ENCODE measurements at places on chromosomes 3 and 15.

DNA sequence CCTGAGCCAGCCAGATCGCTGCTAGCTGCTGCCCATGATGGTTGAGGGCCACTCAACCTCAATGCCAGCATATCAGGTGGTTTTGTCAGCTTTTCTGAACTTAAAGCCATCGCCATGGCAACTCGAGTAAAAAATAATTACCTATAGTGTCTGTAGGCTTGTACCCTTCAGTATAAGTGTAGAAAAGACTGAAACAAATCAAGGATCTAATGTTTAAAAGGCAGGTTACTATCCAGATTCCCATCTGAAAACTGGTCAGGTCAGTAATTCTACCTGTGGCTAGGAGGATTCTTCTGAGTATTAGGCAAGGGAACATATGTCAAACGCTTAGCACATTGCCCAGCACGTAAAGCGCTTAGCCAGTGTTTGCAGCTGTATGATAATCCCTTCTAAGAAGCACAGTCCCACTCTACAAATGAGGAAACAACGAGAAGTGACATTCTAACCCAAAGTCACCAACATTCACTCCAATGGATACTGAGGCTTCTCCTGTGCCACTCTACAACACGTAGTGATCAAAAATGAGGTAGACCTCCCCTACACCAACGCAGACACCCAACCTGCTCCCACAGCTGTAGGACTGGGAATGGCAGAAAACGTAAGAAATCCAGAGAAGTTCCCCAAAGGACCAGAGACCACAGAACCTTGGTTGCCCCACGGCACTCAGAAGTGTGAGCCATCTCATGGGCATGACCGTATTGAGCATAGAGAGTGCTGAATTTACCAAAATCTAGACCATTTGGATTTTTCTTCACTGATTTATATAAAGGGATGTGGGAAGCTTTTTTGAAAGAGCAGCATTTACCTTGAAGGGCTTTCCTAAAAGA, 55.3 kb downstream of the SLTM start:
- DNase-seq: no peak

- DNase-seq: no peak
Observed at GRCh38 chr3:58037141-58037910, 29.1 kb downstream of the FLNB start.

DNA sequence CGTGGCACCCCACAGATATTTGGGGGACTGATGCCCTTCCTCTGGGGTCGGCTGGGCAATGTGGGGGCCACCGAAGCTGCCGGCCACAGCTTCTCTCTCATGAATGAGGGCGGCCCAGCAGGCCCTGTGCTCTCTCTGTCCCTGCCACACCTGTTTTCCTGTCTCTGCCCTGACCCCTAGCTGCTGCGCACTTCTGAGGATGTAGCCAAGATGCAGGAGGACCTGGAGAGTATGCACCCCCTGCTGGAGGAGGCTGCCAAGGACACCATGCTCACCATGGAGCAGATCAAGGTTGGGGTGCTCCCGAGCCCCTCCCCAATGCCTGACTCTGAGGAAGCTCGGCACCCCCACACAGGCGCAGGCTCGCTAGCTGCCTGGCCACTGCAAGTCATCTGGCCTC, 59.7 kb downstream of the SEMA3G start:
- peak; percentile 82 for DNase-seq

DNA sequence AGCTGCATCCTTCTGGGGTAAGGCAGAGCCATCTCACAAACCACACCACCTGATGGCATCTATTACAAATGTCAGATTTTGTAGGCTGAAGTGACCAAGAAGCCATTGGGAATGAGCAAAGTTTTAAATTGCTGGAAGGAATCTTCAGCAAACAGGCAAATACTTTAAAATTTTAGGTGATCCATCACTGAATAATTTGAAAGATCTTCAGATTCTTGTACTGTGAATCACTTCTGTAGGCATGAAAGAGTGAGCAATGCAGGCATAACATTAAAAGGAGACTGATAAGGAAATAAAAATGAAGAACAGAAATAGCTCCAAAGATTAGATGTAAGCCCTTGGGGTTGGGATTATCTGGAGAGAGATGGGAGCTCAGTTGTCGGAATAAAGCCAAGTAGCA, 36.0 kb upstream of the ALDH1L1 start:
- DNase-seq: no peak

- DNase-seq: no peak
Observed at GRCh38 chr3:43048470-43048869, 57.4 kb downstream of the POMGNT2 start.

DNA sequence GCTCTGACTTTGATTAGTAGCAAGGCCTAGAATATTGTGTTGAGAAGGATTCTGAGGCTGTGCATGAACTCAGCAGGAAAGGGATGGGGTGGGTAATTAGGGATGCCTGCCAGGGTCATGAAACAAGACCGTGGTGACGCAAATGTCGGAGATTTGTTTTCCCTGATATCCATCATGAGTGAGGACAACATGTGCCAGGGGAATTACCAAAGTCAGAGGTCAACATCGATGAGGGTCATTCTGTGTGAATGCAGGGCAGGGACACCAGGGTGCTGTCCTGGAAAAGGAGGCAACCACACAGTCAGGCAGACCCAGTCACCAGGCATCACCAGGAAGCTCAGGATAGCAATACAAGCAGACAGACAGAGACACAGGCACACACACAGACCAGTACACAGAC, 52.2 kb downstream of the SLCO2A1 start:
- DNase-seq: no peak
